T-helper 22 cell (primary cell): ENCODE measurements at places on chromosomes 2 and 18.

- no peak for DNase-seq
Measured at GRCh38 chr2:169768262-169768995, 30.2 kb upstream of the SSB start.

- no peak for DNase-seq
Measured at GRCh38 chr2:19796035-19796695, 105.6 kb downstream of the TTC32 start.

DNA sequence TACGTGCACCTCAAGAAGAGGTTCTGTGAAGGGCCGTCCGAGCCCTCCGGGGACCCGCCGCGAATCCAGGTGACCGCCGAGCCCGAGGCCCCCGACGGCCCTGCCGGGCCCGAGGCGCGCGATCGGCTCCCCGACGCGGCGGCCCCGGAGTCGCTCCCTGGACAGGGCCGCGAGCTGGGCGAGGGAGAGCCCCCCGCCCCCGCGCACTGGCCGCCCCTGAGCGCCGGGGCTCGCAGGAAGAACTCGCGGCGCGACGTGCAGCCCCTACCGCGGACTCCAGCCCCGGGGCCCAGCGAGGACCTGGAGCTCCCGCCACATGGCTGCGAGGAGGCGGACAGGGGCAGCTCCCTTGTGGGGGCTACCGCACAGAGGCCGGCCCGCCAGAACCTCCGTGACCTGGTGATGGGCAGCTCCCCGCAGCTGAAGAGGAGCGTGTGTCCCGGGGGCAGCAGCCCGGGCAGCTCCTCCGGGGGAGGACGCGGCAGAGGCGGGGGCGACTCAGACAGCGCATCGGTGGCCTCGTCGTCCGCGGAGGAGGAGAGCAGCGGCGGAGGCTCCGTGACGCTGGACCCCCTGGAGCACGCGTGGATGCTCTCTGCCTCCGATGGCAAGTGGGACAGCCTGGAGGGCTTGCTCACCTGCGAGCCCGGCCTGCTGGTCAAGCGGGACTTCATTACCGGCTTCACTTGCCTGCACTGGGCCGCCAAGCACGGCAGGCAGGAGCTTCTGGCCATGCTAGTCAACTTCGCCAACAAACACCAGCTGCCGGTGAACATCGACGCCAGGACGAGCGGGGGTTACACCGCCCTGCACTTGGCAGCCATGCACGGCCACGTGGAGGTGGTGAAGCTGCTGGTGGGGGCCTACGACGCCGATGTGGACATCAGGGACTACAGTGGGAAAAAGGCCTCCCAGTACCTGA, 812 bp downstream of the SOWAHC start:
- no peak for DNase-seq

DNA sequence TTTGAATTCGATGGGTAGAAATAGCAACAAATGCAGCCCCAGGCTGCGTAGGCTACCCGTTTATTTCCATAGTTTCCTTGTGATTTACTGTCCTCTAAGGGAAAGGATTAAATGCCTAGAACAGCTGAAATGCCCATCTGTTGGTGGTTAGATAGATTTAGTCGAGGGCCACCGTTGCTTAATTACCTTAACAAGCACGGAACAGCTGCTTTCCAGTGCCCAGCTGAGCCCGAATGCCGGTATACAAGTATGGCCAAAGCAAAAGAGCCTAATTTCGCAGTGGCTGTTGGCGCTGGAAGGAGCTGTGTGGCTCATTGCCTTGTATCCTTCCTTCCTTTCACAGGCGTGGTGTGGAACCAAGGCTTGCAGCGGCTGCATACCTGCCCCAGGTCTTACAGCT, 109.1 kb downstream of the CABLES1 start:
- DNase-seq = no peak

DNA sequence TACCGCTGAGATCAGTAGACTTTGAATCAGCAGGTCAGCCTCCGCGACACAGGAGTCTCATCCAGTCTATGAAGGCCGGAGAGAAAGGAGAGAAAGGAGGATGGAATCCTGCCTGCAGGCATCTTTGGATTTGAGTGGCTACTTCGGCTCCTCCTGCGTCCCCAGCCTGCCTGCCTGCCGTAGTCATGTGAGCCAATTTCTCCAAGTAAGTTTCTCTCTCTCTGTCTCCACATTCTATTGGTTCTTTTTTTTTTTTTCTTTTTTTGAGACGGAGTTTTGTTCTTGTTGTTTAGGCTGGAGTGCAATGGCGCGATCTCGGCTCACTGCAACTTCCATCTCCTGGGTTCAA, 16.7 kb downstream of the PDCD1 start:
- DNase-seq = no peak

GRCh38 chr2:160315337-160315736, 115.3 kb upstream of the ITGB6 start:
- no peak for DNase-seq

- no peak for DNase-seq
Measured at GRCh38 chr2:134973241-134974138, 54.9 kb downstream of the CCNT2 start.

GRCh38 chr2:1024981-1025380, 74.3 kb downstream of the SNTG2 start:
- DNase-seq = no peak

GRCh38 chr2:166173263-166173662, 45.4 kb upstream of the SCN1A start:
- DNase-seq = no peak

- DNase-seq = no peak
Measured at GRCh38 chr2:120935339-120936313, 200.0 kb downstream of the GLI2 start.

DNA sequence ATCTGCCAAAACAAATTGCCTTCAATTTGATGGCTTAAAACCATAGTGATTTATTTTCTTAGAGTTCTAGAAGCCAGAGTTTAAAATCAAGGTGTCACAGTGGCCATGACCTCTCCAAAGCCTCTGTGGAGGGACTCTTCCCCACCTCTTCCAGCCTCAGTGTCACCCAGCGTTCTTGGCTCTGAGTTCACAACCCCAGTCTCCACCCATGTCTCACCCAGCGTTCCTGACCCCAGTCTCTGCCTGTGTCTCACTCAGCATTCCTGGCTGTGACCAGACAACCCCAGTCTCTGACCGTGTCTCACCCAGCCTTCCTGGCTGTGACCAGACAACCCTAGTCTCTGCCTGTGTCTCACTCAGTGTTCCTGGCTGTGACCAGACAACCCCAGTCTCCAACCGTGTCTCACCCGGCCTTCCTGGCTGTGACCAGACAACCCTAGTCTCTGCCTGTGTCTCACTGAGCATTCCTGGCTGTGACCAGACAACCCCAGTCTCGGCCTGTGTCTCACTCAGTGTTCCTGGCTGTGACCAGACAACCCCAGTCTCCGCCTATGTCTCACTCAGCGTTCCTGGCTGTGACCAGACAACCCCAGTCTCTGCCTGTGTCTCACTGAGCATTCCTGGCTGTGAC, 299.3 kb downstream of the GALR1 start:
- no peak for DNase-seq

DNA sequence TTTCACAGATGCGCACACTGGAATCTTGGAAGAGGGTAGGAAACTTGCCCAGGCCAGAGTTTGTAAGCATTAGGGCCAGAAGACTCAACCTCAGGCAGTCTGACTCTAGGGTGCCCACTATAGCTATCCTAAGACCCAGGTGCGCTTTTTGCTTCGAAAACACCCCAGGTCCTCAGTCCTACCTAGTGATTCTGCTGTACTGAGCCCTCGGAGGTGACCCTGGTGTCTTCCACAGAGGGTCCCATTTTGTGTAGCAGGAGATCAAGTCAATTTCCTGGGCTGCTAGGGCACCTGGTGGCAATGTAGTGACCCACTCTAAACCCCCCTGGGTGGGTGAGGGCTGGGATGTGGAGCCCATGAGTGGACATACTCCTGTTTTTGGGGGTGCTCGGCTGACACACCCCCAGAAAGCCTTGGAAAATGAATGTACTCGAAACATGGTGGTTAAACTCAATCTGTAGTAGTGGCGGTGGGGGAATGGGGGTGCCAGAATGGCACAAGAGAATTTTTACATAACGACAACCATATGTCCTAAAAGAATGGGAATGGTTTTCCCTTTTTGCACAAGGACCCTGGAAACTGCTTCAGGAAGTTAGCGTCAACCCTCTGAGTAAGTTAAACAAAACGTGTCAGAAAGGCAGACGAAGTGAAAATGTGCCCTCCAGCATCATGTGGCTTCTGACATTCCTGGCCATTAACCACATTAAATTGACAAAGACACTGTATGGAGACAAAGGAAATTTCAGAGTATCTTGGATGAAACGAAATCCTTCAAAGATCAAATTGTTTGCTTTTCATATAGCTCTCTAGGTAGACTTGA, 218.0 kb upstream of the COPS8 start:
- DNase-seq = no peak

- no peak for DNase-seq
Measured at GRCh38 chr2:88603146-88603545, 24.1 kb downstream of the EIF2AK3 start.

- no peak for DNase-seq
Measured at GRCh38 chr2:120258196-120258595, 5.5 kb downstream of the RALB start.
